Activated CD4-positive, alpha-beta T cell treated with anti-CD3 and anti-CD28 coated beads, Interleukin-2, amount 10 ng/mL, durations not matched to agents 7 days and 5 days (primary cell): ENCODE measurements at places on chromosomes 5 and 9. TPM values are rescaled to one million over a fixed set of nuclear protein-coding genes. Genes with fewer than 3 reads are reported as not detected.
A peak's percentile ranks its signal among the peaks of the same experiment; 100 is the strongest.

DNA sequence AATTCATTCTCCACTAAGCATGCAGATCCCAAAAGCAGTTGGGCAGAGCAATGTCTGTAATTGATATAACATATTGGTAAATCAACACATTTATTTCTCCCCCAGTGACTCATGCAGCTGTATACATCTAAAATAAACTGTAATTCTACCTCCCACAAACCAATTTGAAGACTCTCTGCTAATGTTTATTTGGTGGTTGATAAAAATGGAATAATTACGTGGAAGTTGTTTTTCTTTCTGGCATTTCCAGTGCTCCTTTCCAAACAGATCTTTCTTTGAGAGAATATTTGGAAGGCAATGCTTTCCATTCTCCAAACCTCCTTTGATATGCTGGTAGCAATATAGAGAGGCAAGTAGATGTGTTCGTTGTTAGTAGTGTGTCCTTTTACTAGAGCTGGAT, 194.7 kb downstream of the CHSY3 start:
- no peaks in the 10 kb centered on the region for H3K4me1 ChIP-seq
- H3K27me3 ChIP-seq, result no peaks in the 10 kb centered on the region
- no peak overlapping the region for H3K27ac ChIP-seq
- DNase-seq, result no peak
- no peak overlapping the region for H3K4me3 ChIP-seq
- H3K36me3 ChIP-seq, result no peaks in the 10 kb centered on the region

PHF24 gene
- total RNA-seq, result not detected

GRCh38 chr9:36486933-36487481, 85.7 kb upstream of the MELK start:
- H3K27me3 ChIP-seq, result no peaks in the 10 kb centered on the region
- peak; percentile 61 for DNase-seq
- peak overlapping the region; percentile 84 for H3K4me3 ChIP-seq

TMEM174 gene
- total RNA-seq, result not detected
